ENCODE measurements at places on chromosomes 7 and 10.

- peak; percentile 0 for DNase-seq
Observed at GRCh38 chr10:32413513-32413912, 32.4 kb upstream of the CCDC7 start.

DNA sequence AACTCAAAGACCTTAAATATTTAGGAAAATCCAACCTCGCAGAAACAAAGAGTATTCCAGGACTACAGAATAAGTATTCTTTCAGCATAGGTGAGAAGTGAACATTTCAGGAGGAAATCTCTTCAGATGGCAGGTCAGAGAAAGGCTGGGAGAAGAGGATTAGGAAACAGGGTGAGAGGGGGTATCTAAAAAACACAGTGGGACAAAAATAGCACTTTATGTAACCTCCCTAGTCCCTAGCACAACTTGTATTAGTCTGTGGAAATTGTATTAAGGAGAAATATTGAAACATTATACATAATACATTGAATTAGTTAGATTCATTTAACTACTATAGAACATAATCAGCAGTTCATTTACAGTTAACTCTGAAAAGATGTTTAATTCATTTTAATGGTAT, 192.3 kb downstream of the CACNB2 start:
- DNase-seq, result no peak

GRCh38 chr7:1474736-1475135, 15.5 kb upstream of the MICALL2 start:
- DNase-seq, result no peak

DNA sequence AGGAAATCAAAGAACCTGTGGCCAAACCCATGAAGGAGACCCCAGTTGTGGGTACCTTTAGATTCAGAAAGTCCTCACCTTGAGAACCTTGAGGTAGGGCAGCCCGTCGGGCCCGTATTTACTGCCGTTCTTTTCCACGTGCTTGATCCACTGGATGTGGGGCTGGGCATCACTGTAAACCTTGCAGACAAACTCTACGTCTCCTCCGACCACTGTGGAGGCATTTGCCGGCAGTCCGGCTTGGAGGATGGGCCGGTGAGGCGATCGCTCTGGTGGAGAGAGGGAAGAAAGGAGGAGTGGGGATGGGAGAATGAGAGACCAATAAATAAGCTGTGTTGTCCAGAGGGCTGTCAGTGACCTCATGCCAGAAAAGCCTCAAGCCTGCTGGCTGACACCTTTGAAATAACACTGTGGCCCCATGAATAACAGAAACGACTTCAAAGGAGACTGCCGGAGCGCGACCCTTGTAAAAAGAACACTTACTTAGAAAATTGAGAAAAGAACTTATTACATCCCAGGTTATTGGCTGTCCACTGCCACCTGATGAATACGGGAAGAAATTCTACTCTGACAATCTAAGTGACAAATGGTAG, 78.2 kb downstream of the FGFR2 start:
- DNase-seq, result no peak

- DNase-seq, result no peak
Observed at GRCh38 chr10:110840225-110840922, 31.4 kb upstream of the PDCD4 start.

GRCh38 chr7:74037609-74038008, 9.6 kb downstream of the ELN start:
- no peak for DNase-seq

DNA sequence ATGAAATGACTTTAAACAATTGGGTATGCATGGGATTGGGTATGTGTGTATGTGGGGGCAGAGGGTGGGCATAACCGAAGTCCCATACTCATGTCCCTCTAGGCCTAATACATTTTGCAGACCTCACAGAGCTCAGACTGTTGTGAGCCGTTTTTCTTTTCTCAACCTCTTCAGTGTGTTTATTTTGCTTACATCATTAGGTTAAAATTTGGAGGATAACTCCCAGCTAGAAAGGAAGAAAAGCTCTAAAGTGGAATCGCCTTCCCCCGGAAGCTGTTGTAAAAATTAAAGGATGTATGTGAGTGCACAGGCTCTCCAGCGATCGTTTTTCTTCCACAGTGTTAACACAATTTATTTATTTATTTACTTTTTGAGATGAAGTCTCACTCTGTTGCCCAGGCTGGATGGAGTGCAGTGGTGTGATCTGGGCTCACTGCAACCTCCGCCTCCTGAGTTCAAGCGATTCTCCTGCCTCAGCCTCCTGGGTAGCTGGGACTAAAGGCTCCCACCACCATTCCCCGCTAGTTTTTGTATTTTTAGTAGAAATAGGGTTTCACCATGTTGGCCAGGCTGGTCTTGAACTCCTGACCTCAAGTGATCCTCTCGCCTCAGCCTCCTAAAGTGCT, 1.5 kb upstream of the H2AZ2 start:
- no peak for DNase-seq

DNA sequence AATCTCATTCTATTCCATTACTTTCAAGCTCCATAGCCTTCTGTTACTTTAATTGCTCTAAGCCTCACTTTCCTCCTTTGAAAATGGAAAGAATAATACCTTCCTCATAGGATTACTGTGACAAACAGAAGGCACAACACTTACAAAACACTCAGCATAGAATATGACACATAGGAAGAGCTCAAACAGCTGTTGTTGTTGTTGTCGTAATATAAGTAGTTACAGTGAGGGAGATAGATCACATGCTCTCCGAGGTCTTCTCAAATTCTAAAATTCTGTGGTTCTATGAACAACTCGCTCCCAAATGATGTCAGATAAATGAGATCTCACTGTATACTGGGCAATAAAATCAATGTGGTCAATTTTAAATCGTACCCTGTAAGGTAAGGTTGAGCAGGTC, 1049.3 kb upstream of the C7orf33 start:
- DNase-seq, result no peak

DNA sequence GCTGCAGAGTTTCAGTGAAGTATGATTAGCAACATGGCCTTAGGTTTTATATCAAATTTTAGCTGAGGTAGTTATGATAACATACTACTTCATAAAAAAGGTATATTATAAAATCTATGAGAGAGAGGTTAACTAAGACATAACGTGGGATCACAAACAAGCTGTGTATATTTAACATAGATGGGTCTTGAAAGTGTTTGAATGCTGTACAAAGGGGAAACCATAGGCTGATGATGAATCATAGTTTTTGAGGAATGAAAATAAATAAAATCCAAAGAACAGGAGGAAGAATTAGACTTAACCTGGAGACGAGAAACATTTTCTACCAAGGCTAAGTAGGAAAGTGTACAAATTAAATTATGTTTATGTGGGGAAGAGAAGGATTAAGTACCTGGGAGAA, 119.0 kb downstream of the GNAI1 start:
- DNase-seq, result no peak

DNA sequence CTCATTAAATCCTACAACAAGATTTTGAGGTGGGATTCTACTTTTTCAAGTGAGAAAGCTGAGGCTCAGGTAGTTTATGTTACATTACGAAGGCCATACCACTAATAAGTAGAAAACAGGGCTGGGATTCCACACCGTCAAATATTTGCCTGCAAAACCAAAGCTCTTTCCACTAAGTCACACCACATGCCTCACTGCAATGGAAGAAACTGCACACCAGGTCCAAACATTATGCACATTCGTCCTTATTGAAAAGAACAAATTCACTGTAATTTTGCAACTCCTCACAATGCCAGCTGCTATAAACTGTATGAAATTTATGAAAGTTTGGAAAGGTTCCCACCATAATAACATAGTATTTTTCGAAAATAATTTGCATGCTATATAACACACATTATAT, 66.5 kb downstream of the DGKB start:
- DNase-seq, result no peak

GRCh38 chr7:120052884-120053382, 220.0 kb upstream of the KCND2 start:
- no peak for DNase-seq

- DNase-seq, result no peak
Observed at GRCh38 chr7:139737221-139738100, 40.3 kb downstream of the HIPK2 start.

DNA sequence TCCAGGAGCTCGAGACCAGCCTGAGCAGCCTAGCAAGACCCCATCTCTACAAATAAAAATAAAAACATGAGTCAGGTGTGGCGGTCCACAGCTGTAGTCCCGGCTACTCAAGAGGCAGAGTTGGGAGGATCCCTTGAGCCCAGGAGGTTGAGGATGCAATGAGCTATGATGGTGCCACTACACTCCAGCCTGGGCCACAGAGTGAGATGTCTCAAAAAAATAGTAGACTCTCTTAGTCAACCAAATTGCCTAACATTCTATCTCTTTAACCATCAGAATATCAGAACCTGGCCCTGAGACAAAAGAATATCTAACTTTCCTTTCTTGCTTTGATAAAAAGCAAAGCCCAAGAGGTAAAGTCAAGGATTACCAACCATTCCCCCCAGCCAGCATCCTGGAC, 35.0 kb upstream of the CUX1 start:
- no peak for DNase-seq

GRCh38 chr10:121539786-121540185, 58.5 kb downstream of the FGFR2 start:
- DNase-seq, result no peak

DNA sequence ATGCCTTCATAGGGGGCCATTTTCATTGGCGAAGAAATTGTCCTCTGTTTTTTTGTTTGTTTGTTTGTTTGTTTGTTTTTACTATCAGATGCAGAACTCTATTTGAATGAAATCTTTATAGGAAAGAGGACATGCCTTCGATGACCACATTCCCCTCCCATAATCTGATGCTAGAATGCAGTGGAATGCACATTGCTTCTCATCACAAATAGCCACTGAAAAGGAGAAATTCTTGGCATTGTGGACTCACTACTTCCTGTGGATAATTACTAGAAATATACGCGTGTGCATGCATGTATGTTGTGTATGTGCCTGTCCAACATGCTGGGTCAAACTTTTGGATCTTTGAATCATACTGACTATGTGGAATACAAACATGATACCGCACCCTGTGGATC, 70.5 kb upstream of the SFMBT2 start:
- DNase-seq, result no peak

DNA sequence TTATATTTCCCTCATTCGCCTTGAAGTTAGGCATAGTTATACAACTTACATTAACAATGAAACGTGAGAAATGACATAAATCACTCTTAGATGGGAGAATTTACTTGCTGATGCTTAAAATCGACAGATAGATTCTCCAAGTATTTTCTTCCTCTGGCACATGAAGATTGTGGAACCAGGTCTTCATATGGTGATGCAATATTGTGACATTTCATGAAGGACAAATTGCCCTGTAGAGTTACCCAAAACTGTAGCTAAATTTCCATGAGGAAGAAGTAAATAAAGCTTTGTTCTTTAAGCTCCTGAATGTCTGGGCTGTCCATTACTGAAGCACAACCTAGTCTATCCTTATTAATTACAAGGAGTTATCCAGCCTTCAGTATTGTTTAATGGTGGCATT, 353.1 kb downstream of the THSD7A start:
- no peak for DNase-seq

- peak; percentile 88 for DNase-seq
Observed at GRCh38 chr10:99619851-99620710, at the start of gene SLC25A28. TSS of gene SLC25A28 (minus strand) at chr10:99620439. CDS start at chr10:99620335, 104 bp downstream.

- no peak for DNase-seq
Observed at GRCh38 chr7:85070967-85071628, 115.8 kb downstream of the SEMA3D start.

GRCh38 chr7:76302347-76303201, at the start of gene HSPB1:
TSS of gene HSPB1 (plus strand) at chr7:76302673. CDS start at chr7:76302713, 40 bp downstream.
- DNase-seq, result no peak

DNA sequence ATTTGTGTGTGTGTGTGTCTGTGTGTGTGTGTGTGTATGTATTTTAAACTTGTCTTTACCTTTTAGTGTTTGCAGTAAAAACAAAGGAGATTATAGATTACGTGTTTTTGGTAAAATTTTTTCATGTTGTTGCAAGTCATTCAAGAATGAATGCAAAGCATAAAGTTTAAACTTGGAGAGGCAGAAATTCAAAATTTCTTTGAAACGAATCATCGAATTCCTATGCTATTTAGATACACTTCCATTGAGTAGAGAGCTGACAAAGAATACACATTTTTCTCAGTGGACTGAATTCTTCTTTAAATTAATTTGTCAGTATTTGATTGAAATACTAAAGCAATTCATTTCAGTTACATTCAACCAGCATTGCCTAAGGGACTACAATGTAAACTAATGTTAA, 66.0 kb upstream of the HDAC9 start:
- DNase-seq, result no peak

DNA sequence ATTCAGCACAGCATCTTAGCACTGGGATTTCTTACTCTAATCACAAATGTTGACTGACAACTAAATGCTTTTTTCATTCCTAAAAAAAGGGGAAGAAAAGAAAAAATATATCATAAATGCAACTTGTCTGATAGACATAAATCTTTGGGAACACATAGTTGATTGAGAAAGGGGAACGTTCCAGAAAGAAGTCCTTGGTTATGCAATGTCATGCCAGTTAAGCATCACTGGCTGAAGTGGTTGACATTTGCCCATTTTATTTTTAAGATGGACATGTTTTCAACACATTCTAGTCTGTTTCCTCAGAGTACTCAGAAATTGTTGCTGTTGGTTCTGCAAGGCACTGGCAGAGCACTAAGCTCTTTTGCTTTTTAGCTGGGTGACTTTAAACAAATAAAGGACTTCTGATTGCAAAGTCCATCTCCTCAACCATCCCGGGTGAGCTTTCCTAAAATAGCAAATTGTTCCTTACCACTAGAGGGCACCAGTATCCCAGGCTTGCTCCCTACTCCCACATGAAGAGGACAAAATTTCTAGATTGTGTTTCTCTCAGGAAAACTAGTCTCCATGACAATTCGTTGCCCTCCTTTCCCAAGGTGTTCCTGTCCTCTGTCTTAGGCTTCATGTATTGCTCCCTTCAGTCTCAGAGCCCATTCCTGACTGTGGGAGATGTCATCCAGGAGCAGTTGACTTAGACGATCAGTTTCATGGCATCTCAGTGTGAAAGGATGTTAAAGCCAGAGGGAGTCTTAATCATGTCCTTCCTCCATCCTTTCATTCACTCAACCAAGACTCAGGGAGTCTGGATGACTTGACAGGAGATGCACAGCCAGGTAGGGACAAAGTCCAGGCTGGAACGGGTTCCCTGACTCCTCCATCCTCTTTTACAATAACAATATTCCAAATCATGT, 23.9 kb downstream of the OPALIN start:
- DNase-seq, result no peak

DNA sequence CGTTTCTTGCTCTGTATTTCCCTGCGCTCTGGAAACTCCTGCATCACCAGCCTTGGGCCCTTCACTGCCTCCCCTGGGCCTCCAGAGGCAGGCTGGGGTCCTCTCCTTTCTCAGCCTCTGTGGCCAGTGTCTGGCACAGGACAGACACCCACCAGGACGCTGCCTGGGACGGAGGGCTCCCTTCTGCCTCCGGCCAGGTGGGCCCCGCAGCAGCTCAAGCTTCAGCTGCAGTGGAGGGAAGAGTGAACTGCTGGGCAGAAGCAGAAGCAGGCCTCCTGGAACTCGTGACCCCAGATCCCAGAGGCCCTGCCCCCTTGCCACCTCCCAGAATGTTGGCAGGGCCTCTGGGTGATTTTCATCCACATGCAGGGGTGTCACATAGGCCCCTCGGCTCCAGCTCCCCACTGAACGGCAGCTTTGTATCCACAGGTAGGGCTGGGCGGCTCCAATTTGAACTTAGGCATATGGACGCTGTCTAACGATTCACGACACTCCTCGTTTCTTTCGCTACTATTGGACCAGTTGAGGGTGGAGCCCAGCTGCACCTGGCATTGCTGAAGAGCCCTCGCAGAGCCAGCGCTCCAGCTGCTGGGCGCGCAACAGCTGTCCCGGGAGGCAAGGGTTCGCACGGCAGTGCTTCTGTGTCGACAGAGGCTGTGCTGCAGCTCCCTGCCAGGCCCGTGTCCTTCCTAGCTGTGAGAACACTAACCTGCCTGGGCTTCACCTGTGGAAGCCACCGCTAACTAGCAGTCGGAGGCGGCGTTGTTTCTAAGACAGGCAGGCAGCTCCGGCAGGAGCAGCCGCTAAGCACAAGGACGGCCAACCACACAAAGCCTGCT, 18.4 kb upstream of the GPR146 start:
- DNase-seq, result no peak
